Esophagus mucosa (tissue), 1 donor: ENCODE measurements at places on chromosomes 12 and 14. TPM values are rescaled to one million over a fixed set of nuclear protein-coding genes. Genes with fewer than 3 reads are reported as not detected.

PLCZ1 gene
- not detected for total RNA-seq

C12orf50 gene
- not detected for total RNA-seq

KLHL33 gene
- 0.04 TPM for total RNA-seq

KRT2 gene
- not detected for total RNA-seq

TAS2R9 gene
- total RNA-seq: not detected

LRTM2 gene
- total RNA-seq: not detected

KLRD1 gene
- not detected for total RNA-seq

GPX2 gene
- 68.1 TPM for total RNA-seq

KRT83 gene
- not detected for total RNA-seq

C12orf54 gene
- total RNA-seq: 8.5 TPM

GLIPR1L2 gene
- 0.24 TPM for total RNA-seq

RBMS2 gene
- total RNA-seq: 11.3 TPM

AGAP2 gene
- 0.64 TPM for total RNA-seq

TSHR gene
- total RNA-seq: not detected

SYNE3 gene
- total RNA-seq: 1.9 TPM

NRIP2 gene
- total RNA-seq: 0.08 TPM

DCP1B gene
- total RNA-seq: 5.2 TPM

TRHDE gene
- total RNA-seq: 0.08 TPM

TCL1A gene
- 0.40 TPM for total RNA-seq

SNAPC1 gene
- total RNA-seq: 3.8 TPM

PDE3A gene
- 0.56 TPM for total RNA-seq

RILPL2 gene
- 1.5 TPM for total RNA-seq

FAM186B gene
- total RNA-seq: 0.36 TPM

CAPZA3 gene
- total RNA-seq: not detected

WDHD1 gene
- total RNA-seq: 8.7 TPM

ACOT4 gene
- total RNA-seq: 1.0 TPM

A2ML1 gene
- total RNA-seq: 720 TPM

BEGAIN gene
- 0.68 TPM for total RNA-seq

OAS2 gene
- total RNA-seq: 20.6 TPM

AKAP5 gene
- 0.16 TPM for total RNA-seq

BEST3 gene
- not detected for total RNA-seq

GUCY2C gene
- total RNA-seq: 0.20 TPM

SCNN1A gene
- 142 TPM for total RNA-seq

ASB2 gene
- total RNA-seq: 1.00 TPM

MFAP5 gene
- total RNA-seq: 3.3 TPM

PRH2 gene
- not detected for total RNA-seq

TPH2 gene
- total RNA-seq: not detected

SENP1 gene
- total RNA-seq: 13.4 TPM

ESR2 gene
- 0.48 TPM for total RNA-seq

DHRS2 gene
- total RNA-seq: not detected

RAPGEF3 gene
- total RNA-seq: 16.5 TPM

KRT82 gene
- total RNA-seq: not detected

MAP1LC3B2 gene
- 2.3 TPM for total RNA-seq

STAB2 gene
- total RNA-seq: 0.16 TPM

PLD4 gene
- 0.80 TPM for total RNA-seq

DAO gene
- total RNA-seq: not detected

RNF34 gene
- 25.5 TPM for total RNA-seq
